ENCODE measurements at places on chromosomes 6 and 20. TPM values are rescaled to one million over a fixed set of nuclear protein-coding genes. Genes with fewer than 3 reads are reported as not detected.

- peaks cover 4% of the 10 kb centered on the region for H3K4me1 ChIP-seq
- no peak overlapping the region for H3K27ac ChIP-seq
- DNase-seq: no peak
Measured at GRCh38 chr6:63685446-63686379, 50.1 kb downstream of the PHF3 start.

DNA sequence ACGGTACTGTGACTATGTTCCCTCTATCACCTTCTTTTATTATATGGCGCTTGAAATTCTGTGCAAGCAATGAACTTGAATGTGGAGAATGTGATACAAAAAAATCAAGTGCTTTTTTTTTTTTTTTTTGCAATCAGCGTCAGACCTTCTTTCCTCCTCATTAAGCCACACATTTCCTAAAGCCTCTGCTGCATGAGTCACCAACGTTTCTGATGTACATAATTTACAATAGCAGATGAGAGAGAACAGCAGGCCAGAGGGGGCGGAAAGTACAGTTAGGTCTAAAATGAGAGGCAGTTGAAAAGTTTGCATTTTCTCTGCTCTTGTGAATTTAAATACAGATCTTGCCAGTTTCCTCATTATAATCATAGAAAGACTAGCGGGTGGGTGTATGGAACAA lies 114.6 kb upstream of the RIPOR2 start:
- H3K4me3 ChIP-seq: no peak overlapping the region
- no peak for DNase-seq
- no peaks in the 10 kb centered on the region for H3K36me3 ChIP-seq
- H3K27ac ChIP-seq: no peak overlapping the region

Gene TRIM31
- total RNA-seq: not detected

- H3K27me3 ChIP-seq: no peaks in the 10 kb centered on the region
- no peak for DNase-seq
Measured at GRCh38 chr20:32116079-32116521, 6.6 kb downstream of the TM9SF4 start.

Gene ZC3H12D
- 0.14 TPM for total RNA-seq

Gene HLA-DQA1
- not detected for total RNA-seq

Measured in neural crest cell (in vitro differentiated cells).